ENCODE measurements at places on chromosomes 1 and 21.

- DNase-seq = no peak
Observed at GRCh38 chr1:221251580-221251979, 372.3 kb downstream of the HLX start.

DNA sequence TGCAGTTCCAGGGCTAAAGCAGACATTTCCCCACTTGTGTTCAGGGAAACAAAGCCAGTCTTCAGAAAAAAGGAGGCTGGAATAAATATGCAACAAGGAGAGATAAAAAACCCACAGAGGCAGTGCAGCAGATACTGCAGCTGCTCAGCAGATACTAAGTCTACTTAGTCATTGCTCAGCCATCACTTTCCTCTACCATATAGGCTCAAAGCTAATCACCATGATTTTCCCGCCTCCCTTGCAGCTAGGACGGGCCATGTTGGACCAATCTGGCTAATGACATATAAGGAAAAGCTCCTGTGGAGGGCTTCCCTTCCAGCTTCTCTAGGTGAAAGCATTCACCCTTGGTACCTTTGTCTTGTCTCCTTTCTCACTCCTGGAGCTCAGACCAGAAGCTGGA is 10.0 kb upstream of the EFHD2 start:
- no peak for DNase-seq

DNA sequence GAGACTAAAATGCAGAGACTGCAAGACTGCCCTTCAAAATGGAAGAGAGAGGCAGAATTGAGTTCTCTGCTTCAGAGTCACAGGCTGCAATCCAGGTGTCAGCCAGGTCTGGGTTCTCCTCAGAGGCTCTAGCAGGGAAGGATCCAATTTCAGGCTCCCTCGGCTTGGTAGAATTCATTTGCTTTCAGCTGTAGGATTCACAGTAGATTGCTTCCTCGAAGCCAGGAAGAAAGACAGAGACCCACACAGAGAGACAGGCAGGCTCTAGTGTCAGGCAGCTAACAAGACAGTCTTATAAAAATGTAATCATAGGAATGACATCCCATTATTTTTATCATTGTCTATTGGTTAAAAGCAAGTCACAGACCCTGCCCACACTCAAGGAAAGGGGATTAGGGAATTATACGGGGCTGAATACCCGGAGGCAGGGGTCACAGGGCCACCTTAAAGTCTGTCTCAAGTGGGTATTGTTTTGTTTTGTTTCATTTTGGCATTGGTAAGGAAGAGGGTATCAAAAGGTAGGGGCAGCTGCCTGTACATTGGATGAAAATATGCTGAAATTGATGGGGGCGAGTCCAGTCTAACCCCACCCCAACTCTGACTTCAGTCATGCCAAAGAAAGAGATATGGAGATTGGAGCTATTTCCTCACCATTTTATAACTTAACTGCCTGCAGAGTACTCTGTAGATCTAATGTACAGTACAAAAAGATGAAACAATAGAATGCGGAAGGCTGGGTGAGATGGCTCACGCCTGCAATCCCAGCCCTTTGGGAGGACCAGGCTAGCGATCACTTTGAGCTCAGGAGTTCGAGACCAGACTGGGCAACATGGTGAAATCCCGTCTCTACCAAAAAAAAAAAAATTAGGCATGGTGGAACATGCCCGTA is 9.5 kb upstream of the TBCE start:
- DNase-seq = no peak

- DNase-seq = no peak
Observed at GRCh38 chr21:32558106-32558505, 27.2 kb downstream of the TCP10L start.

DNA sequence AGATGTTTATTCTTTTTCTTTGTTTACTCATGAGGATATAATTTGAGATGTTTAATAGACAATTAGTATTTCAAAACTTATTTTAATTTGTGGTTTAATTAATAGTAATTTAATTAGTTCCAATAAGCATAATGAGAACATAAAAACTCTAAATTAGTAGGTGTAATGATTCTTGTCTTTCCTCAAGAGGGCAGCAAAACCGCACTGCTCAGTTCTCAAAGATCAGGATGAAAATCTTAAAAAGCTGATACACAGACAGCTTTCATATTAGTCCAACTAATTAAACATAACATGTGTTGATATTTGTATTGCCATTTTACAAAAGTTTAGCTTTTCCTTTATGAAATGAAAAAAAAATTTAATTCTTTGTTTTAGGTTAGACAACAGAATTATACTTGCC is 106.7 kb upstream of the C21orf91 start:
- DNase-seq = no peak

- no peak for DNase-seq
Observed at GRCh38 chr1:215566556-215567490, at the start of gene KCTD3. TSS of gene KCTD3 (plus strand) at chr1:215567304. CDS start at chr1:215567686, 382 bp downstream.

GRCh38 chr21:35195232-35195631 is 146.1 kb upstream of the RUNX1 start:
- no peak for DNase-seq

- DNase-seq = no peak
Observed at GRCh38 chr1:111878649-111879048, 110.8 kb downstream of the KCND3 start.

DNA sequence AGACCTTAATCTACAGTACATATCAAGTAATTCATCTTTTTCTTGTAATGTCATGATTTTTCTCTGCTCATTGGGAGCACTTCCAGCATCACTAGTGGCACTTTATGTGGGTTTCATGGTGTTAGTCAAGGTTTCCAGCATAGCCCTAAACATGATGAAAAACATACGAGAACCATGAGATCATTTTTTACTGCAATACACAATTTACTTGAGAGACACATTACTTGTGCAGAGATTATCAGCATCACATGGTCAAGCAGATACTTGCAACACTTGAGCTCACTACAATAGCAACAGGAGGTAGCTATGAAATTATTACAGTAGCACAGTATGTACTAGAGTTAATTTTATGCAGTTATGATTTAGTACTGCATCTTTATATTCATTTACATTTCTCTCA is 36.4 kb downstream of the ITGB3BP start:
- no peak for DNase-seq

- no peak for DNase-seq
Observed at GRCh38 chr1:112759228-112759627, 44.1 kb upstream of the PPM1J start.

DNA sequence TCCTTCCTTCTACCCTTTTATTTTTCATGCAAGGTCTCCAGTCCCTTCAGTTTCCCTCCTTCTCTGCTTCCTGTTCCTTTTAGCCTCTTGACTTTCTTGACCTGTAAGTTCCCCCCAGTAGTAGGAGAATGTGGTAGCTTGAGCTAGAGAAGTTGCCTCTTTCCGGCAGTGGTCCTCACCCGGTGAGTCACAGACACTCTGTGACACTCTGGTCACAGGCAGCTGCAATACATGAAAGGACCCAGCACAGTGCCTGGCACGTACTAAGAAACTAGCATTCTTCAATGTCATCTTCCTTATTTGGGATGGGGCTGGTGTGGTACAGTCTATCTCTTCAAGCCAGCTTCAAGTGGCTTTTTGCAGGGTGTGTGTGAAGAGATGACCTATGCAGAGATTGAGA is 16.0 kb downstream of the PFKFB2 start:
- peak; percentile 77 for DNase-seq

GRCh38 chr1:245090491-245091090 is 64.2 kb upstream of the KIF26B start:
- no peak for DNase-seq

- peak; percentile 40 for DNase-seq
Observed at GRCh38 chr1:35555601-35556477, 1.4 kb downstream of the KIAA0319L start.

DNA sequence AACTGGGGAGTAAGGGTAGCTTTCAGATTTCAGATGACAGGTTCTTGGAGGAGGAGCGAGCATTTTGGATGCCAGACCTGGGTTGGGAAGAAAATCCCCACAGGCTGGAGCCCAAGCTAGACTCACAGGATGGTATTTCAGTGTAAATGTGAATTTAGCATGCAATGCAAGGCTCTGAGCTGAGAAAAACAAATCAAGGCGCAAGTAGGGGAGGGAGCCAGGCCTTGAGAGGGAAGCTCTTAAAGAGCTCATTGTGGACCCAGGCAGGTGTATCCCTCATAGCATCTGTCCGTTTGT is 386.1 kb downstream of the MATN1 start:
- no peak for DNase-seq
